Left kidney (tissue), 8 donors: ENCODE measurements at places on chromosomes 2 and 18.

GRCh38 chr2:23221236-23221635 lies 163.7 kb upstream of the KLHL29 start:
- no peak for DNase-seq

DNA sequence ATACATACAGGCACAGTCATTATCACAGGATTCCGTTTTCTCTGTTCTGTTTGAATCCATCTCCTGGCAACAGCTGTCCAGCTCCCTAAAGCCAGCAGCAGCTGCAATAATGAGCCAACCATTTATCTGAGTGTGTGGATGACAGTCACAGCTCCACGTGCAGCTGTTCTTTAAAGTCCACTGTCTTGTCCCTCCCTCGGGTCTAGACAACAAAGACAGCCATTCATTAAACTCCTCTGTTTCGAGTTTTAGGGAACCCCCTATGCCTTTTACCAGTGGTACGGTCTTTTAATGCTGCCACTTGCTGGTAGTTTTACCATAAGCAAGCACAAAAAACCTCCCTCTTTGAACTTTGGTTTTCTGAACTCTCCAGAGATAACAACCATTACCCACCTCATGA lies 16.0 kb upstream of the MSGN1 start:
- DNase-seq, result peak; percentile 36

DNA sequence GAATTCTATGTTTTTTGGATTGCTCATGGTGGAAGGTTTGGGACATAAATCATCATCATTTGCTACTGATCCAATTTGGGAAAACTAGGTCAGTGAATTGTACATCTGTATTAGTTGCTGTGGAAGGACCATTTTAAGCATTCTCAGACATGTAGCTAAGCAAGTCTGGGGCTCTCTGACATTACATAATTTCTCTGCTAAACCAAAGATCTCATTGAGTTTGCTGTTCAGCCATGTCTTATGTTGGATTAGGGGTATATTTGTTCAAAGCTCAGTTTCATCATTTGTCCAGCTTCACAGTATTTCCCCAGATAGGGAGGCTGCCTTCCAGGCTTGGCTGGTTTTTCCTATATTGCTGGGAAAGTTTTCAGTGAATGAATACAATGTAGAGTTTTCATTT lies 399.7 kb downstream of the MTX2 start:
- DNase-seq, result no peak

GRCh38 chr2:207432453-207432852 lies 97.3 kb upstream of the CREB1 start:
- no peak for DNase-seq

- no peak for DNase-seq
Measured at GRCh38 chr2:95032868-95033603, 7.5 kb downstream of the MAL start.

DNA sequence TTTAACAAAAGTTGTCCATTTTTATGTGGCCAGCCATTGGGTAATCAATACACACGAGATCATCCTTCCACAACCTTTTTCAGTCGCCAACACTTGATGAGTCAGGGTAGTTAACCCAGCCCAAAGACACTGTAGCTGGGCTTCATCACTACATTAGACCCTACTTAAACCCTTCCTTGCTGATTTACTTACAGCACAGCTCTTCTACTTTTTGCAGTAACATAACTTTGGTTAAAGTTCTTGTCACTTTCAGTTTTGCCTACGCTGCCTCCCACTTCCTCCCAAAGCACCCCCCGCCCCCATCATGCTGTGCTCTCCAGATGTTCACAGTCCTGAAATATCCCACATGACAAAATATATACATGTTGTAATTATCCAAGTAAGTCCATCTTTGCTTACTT lies 103.6 kb downstream of the CDK15 start:
- DNase-seq, result no peak

- DNase-seq, result no peak
Measured at GRCh38 chr2:201343559-201343958, 13.6 kb downstream of the FLACC1 start.

DNA sequence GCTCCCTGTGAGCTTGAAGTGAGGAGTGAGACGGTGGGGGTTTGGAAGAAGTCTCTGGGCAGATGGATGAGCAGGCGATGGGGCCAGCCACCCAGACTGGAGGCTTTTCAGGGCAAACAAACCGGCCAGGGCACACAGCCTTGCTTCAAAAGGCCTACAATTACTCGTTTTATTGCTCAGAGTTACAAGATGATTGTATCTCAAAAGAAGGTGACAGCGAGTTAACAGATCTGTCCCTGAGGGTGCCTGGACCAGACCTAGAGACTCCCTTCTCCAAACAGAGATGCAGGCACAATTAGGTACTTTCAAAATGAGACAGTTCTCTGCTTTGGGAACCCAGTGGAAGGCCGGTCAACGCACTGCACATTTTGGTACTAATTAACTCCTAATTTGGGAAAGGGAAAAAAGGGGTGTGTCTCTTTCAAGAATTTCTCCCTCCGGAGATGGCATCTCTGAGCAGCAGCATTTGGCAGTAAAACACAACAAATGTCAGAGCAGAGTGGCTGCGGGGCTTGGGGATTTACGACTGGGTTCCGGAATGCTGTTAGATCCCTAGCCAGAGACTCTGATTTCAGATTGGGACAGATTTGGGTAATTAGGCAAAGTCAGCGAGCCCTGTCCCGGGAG lies 226.7 kb downstream of the TTC32 start:
- peak; percentile 42 for DNase-seq
